ENCODE measurements at places on chromosomes 1 and 21.

DNA sequence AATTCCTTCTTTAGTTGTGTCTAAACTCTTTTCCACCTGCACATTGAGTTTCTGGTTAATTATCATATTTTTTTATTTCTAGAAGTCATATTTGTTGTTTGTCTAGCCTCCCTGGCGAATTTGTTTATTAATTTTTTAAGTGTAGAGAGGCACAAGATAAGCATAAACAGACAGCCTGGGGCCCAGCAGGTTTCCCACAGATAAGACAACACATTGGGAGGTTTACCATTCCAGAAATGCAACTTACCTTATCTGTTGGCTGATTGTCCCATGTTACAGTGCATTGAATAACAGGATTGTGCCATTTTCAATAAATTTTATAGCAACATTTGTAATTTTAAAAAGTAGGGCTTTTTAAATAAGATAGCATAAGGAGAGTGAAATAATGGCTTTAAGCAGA, 34.9 kb downstream of the COG2 start:
- H3K36me3 ChIP-seq, result peaks cover 87% of the 10 kb centered on the region
- H3K27me3 ChIP-seq, result no peaks in the 10 kb centered on the region
- H3K4me3 ChIP-seq, result no peak overlapping the region
- no peak overlapping the region for H3K27ac ChIP-seq
- DNase-seq, result no peak

DNA sequence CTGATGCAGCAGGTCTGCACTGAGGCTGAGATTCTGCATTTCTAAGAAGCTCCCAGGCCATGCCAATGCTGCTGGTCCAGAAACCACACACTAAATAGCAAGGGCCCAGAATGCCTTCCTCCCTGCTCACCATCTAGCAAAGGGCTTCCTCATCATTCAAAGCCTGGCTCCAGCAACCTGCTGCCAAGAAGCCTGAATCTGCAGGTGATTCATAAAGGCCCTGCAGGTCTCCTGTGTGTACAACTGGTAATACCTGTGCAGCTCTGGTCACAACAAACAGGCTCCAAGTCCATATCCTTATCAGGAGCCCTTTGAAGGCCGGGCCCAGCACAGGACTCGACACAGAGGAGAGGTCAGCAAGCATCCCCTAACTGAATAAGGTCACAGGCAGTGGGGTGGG, 26.7 kb downstream of the GLIS1 start:
- H3K27me3 ChIP-seq, result no peaks in the 10 kb centered on the region
- no peak overlapping the region for H3K4me3 ChIP-seq
- H3K4me1 ChIP-seq, result no peaks in the 10 kb centered on the region
- no peak for DNase-seq
- H3K27ac ChIP-seq, result no peak overlapping the region
- no peaks in the 10 kb centered on the region for H3K36me3 ChIP-seq

DNA sequence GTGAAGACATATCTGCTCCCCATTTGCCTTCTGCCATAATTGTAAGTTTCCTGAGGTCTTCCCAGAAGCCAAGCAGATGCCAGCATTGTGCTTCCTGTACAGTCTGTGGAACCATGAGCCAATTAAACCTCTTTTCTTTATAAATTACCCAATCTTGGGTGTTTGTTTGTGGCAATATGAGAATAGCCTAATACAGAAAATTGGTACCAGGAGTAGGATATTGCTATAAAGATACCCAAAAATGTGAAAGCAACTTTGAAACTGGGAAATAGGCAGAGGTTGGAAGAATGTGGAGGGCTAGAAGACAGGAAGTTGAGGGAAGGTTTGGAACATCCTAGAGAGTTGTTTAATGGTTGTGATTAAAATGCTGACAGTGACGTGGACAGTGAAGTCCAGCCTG, 90.8 kb downstream of the HHIPL2 start:
- peaks cover 3% of the 10 kb centered on the region for H3K27me3 ChIP-seq
- DNase-seq, result no peak
- no peak overlapping the region for H3K27ac ChIP-seq
- no peaks in the 10 kb centered on the region for H3K36me3 ChIP-seq

- no peak overlapping the region for H3K4me3 ChIP-seq
- no peaks in the 10 kb centered on the region for H3K4me1 ChIP-seq
- no peak overlapping the region for H3K27ac ChIP-seq
- no peaks in the 10 kb centered on the region for H3K27me3 ChIP-seq
- DNase-seq, result no peak
Observed at GRCh38 chr1:5099558-5099957, 445.1 kb downstream of the AJAP1 start.

DNA sequence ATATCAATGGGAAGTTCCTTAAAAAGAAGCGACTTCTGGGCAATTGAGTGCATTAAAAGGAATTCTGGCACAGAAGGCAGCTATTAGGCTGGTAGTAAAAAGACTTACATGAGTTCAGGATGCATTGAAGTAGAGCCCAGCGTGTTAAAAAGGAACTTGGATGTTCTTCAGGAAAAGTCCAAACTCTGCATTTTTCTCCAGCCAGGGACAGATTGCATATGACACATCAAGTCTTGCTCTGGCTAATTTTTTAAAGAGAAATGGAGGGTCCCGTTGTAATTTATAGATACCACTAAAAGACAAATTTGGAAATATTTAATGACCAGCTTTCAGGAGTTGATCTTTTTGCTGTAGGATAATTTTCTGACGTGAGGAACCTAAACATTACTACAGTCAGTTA, 1.2 kb downstream of the TPRG1L start:
- peaks cover 43% of the 10 kb centered on the region for H3K36me3 ChIP-seq
- H3K4me1 ChIP-seq, result peaks cover 42% of the 10 kb centered on the region
- DNase-seq, result no peak
- H3K27ac ChIP-seq, result peak overlapping the region; percentile 6
- peak overlapping the region; percentile 95 for H3K4me3 ChIP-seq

- no peak overlapping the region for H3K27ac ChIP-seq
- H3K4me1 ChIP-seq, result peaks cover 35% of the 10 kb centered on the region
- peaks cover 74% of the 10 kb centered on the region for H3K36me3 ChIP-seq
- no peaks in the 10 kb centered on the region for H3K27me3 ChIP-seq
- H3K4me3 ChIP-seq, result no peak overlapping the region
Observed at GRCh38 chr1:31003613-31004230, 61.8 kb downstream of the PUM1 start.

DNA sequence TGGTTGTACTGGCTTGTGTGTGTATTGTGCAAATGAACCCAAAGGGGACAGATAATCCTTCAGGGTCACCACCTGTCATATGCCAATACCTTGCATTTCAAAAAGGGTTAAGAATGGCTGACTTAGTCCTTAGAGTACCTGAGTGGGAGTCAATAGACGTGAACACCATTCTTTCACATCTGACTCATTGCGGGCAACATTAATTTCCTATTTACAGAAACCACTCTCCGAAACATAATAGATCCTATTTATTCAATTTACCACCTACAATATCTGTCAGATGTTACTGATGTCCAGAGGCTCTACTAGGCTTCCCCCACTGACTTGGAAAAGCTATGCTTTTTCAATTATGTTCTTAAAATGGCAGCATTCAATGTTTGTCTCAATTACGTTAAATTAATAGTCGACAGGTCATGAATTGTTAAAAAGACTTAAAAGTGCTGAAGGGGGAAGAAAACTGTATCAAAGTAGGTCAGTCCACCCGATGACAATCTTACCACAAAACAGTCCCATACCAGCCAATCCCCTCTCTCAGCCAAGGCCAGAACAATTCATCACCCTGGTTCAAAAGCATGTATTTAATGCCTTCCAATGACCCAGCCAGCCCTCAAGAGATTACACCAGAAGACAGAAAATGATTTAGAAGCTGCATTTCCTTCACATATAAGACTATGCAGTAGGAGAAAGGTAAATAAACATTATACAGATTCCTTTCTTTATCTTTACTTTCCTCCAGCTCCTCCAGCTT, 48.6 kb upstream of the PLA2G2C start:
- H3K27me3 ChIP-seq, result peaks cover 50% of the 10 kb centered on the region
- H3K36me3 ChIP-seq, result no peaks in the 10 kb centered on the region
- no peaks in the 10 kb centered on the region for H3K4me1 ChIP-seq
- no peak overlapping the region for H3K4me3 ChIP-seq

- DNase-seq, result no peak
- H3K4me1 ChIP-seq, result no peaks in the 10 kb centered on the region
- peaks cover 3% of the 10 kb centered on the region for H3K27me3 ChIP-seq
- no peak overlapping the region for H3K4me3 ChIP-seq
- no peaks in the 10 kb centered on the region for H3K36me3 ChIP-seq
Observed at GRCh38 chr1:232501854-232502253, 128.1 kb downstream of the SIPA1L2 start.

DNA sequence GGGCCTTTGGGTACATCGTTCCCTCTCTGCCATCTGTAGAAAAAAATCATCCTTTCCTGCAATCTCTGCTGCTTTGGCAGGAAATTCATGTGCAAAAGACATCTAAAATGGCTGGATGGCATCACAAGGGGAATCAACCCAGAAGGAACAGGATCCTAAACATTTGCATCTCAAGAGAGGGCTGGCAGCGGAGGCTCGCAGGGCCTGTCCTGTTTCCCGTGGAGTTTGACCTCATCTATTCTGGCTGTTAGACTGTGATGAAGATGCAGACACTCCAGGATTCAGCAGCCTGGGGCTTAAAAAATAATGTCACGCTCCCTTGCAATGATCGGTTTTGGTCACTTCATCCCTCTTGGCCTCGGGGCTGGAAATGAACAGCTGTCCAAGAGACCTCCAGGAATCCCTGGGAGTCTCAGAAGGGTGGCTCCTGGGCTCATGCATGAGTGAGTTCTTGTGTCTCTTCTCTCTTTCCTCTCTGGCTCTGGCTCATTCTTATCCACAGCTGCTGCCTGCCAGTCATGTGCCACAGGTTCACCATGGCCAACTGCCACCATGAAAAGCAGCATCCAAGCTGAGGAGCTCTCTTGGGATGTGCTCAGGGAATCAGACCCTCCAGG, 16.1 kb upstream of the PCP4 start:
- no peak for DNase-seq
- H3K27ac ChIP-seq, result no peak overlapping the region
- no peaks in the 10 kb centered on the region for H3K36me3 ChIP-seq

DNA sequence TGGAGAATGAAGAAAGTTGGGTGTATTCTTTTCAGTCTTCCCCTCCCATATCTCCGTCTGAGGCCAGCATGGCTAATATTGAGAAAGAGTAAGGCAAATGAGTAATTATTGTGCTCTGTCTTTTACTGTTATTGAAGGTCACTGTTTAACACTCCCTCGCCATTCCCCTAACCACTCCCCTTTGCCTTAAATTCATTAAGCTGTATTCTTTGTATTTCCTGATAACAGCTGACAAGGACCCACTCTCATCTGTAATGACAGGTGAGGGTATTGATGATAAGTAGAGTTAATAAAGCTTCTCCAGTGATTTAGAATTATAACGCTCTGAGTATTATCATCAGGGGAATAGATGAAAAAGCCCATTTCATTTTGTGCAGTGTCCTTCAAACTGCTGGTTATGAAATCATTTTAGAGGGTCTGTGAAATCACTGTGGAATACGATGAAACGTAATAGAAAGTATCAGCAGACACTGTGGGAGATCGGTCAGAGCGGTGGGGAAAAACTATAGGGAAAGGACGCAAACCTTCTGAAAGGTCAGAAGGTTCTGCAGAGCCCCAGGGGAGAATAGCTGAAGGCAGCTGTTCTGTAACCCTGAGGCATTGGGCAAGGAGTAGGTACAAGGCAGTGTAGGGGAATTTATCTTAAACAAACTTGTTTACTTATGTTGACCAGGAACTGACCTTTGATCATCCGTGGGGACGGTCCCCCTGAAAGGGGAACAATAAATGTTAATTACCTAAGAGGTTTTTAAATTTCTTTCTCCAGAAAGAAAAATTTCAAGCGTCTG, 46.3 kb upstream of the CACYBP start:
- H3K27ac ChIP-seq, result peak overlapping the region; percentile 79
- no peaks in the 10 kb centered on the region for H3K27me3 ChIP-seq
- peaks cover 51% of the 10 kb centered on the region for H3K4me1 ChIP-seq
- H3K4me3 ChIP-seq, result peak overlapping the region; percentile 70
- H3K36me3 ChIP-seq, result peaks cover 12% of the 10 kb centered on the region

DNA sequence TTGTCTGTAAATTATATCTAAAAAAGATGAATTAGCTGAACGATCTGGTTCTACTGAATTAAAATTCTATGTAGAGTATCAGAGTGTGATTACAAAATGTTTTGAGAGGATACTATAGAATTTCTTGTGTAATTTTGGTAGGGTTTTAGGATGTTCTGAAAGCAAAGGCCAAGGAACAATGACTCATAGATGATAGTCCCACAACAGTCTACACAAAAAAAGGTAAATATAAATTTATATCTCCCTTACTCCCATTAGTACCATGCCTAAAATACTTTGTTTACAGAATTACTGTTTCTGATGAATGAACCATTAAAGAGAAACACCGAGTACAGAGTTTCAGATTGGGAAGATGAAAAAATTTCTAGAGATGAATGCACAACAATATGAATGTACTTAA, 9.5 kb downstream of the EDEM3 start:
- H3K4me3 ChIP-seq, result no peak overlapping the region
- no peaks in the 10 kb centered on the region for H3K27me3 ChIP-seq
- peaks cover 23% of the 10 kb centered on the region for H3K4me1 ChIP-seq
- peaks cover 16% of the 10 kb centered on the region for H3K36me3 ChIP-seq
- no peak for DNase-seq

- H3K36me3 ChIP-seq, result peaks cover 8% of the 10 kb centered on the region
- no peaks in the 10 kb centered on the region for H3K27me3 ChIP-seq
- no peak overlapping the region for H3K4me3 ChIP-seq
- no peaks in the 10 kb centered on the region for H3K4me1 ChIP-seq
Observed at GRCh38 chr1:168210312-168210711, 15.5 kb upstream of the SFT2D2 start.

GRCh38 chr1:57470036-57470435, 46.2 kb upstream of the DAB1 start:
- H3K4me1 ChIP-seq, result no peaks in the 10 kb centered on the region
- H3K36me3 ChIP-seq, result no peaks in the 10 kb centered on the region
- no peaks in the 10 kb centered on the region for H3K27me3 ChIP-seq

DNA sequence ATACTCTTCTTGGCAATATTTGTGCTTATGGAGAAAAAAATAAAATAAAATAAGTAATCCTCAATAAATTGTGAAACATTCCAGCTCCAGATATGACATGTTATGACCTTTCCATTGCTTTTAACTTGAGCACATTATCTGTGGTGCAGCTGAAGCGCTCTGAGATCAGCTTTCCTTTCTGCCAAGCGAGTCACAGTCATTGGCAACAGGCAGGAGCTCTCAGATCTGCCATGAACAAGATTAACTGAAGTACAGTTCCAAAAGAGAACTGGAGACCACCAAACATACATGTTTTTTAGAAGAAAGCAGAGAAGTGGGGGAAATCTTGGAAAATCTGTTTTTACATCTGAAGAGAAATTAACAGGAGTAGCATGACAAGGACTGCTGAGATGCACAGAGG, 89.2 kb upstream of the DSCAM start:
- H3K36me3 ChIP-seq, result no peaks in the 10 kb centered on the region
- no peak overlapping the region for H3K27ac ChIP-seq
- H3K27me3 ChIP-seq, result no peaks in the 10 kb centered on the region
- no peaks in the 10 kb centered on the region for H3K4me1 ChIP-seq
- DNase-seq, result no peak

- H3K27ac ChIP-seq, result no peak overlapping the region
- H3K27me3 ChIP-seq, result no peaks in the 10 kb centered on the region
- no peak for DNase-seq
Observed at GRCh38 chr1:203776636-203777035, 11.7 kb downstream of the LAX1 start.

- peaks cover 1% of the 10 kb centered on the region for H3K27me3 ChIP-seq
- no peaks in the 10 kb centered on the region for H3K4me1 ChIP-seq
- DNase-seq, result no peak
- H3K36me3 ChIP-seq, result no peaks in the 10 kb centered on the region
- no peak overlapping the region for H3K4me3 ChIP-seq
- H3K27ac ChIP-seq, result no peak overlapping the region
Observed at GRCh38 chr1:55741516-55741915, 526.4 kb upstream of the USP24 start.

GRCh38 chr1:21284206-21285054, 5.8 kb downstream of the ECE1 start:
- H3K36me3 ChIP-seq, result peaks cover 67% of the 10 kb centered on the region
- H3K4me1 ChIP-seq, result peaks cover 72% of the 10 kb centered on the region
- DNase-seq, result no peak
- peak overlapping the region; percentile 78 for H3K27ac ChIP-seq
- H3K4me3 ChIP-seq, result peak overlapping the region; percentile 35

Measured in activated B cell treated with CpG ODN at 0.5 μM for 24 hours (primary cell).